ENCODE measurements at places on chromosomes 7 and 10.

DNA sequence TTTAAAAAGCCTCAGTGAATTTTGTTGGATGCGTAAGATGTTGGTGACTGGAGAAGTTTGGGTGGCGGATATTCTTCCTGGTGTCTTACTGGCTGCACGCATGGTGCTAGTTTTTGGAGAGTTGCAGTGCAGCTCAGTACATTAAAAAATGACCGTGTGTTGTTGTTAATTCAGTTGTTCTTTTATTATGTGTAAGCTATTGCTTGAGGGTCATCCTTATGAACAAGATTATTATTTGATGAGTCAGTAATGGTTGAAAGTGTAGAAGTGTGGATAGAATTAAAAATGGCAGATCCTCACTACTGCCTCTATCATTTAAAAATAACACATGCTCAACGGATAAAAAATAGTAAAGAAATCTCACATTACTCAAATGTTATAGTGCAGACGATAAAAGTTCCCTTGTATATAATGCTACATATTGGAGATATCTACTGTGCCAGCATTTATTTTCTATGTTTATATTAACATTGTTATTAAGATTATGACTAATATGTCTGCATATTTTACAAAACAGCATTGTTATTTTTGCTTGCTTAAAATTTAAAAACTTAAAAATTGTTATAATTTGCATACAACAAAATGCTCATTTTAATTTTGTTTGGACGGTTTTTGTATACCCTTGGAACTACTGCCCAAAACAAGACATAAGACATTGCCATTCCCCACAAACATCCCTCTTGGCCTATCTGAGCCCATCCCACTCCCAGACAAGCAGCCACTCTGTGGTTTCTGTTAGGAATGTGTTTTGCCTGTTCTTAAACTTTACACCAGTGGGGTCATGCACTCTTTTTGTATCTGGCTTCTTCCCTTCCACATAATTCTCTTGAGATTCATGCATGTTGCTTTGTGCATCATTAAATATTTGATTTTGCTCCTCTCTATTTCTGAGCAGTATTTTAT lies 142.0 kb downstream of the DOCK1 start:
- no peak for DNase-seq

DNA sequence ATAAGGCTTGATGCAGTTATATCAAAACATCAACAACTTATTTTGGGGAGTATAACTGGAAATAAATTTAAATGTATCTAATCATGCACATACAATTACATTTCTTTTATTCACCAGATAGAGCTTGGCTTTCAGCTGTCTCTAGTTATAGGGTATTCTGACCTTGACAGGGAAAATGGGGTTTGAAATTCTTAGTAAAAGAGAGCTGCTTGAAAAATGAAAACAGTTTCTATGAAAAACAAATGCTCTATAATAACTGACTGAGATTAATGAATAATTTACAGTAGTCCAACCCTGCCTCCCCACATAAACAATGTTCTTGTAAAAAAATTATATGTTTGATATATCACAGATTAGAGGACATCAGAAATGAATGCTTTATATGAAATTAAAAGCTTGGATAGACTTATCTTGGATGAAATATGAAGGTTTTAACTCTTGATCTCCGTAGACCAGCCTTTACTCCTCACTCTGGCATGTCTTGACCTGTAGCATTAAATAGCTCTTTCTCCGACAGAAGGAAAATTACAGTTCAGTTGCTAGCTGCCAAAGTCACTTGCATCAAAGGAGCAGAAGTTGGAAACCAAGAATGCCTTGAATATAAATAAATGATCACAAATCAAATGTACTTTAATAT lies 32.1 kb downstream of the VWC2 start:
- no peak for DNase-seq

GRCh38 chr10:124601431-124602120 lies 140.0 kb downstream of the LHPP start:
- DNase-seq, result no peak

DNA sequence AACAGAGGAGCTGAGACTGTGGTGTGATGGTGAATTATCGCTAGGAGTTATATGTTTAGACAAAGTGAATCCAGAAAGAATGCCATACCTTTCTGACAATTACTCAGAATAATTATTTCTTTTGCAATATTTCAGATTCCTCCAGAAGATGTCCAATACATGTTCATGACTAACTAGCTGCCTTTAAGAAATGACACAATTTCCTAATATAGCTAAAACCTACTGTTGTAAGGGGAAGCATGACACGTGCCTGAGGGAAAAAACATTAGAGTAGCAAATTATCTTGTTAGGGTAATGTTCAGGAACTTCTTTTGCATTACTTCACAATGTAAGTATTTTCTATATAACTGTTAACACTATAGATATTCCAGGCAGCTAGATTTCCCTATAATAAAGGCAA lies 150.3 kb downstream of the COL28A1 start:
- no peak for DNase-seq

- DNase-seq, result peak; percentile 24
Observed at GRCh38 chr10:13347043-13347499, 1.0 kb downstream of the SEPHS1 start.

GRCh38 chr7:33736521-33737221 lies 168.7 kb upstream of the BMPER start:
- DNase-seq, result no peak

- DNase-seq, result no peak
Observed at GRCh38 chr7:133102276-133103060, 20.6 kb upstream of the CHCHD3 start.

- DNase-seq, result no peak
Observed at GRCh38 chr10:111481261-111481826, 404.5 kb downstream of the ADRA2A start.

DNA sequence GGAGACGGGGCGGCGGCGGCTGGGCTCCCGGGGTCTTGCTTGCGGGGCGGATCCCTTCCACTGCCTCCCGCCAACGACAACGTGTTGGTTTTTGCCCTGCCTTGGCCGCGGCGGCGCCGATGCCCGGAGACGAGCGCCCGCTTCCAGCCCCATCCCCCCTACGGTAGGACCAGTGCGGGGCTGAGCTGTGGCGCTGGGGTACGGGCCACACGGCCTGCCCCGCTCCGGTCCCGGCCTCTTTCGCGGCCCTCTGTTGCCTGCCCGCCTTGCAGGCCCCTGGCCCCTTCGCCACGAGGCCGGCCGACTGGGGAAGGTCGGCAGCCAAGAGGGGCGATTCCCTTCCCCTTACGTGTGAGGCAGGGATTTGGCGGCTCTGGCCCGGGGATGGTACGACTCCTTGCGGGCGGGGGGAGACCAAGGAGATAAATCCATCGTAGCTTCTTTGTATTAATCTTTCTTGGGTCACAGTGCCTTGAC lies 488 bp downstream of the EIF4H start:
- no peak for DNase-seq

GRCh38 chr10:4810092-4810491 lies 15.9 kb upstream of the AKR1E2 start:
- no peak for DNase-seq

GRCh38 chr7:132393789-132394261 lies 182.4 kb downstream of the PLXNA4 start:
- DNase-seq, result peak; percentile 42

DNA sequence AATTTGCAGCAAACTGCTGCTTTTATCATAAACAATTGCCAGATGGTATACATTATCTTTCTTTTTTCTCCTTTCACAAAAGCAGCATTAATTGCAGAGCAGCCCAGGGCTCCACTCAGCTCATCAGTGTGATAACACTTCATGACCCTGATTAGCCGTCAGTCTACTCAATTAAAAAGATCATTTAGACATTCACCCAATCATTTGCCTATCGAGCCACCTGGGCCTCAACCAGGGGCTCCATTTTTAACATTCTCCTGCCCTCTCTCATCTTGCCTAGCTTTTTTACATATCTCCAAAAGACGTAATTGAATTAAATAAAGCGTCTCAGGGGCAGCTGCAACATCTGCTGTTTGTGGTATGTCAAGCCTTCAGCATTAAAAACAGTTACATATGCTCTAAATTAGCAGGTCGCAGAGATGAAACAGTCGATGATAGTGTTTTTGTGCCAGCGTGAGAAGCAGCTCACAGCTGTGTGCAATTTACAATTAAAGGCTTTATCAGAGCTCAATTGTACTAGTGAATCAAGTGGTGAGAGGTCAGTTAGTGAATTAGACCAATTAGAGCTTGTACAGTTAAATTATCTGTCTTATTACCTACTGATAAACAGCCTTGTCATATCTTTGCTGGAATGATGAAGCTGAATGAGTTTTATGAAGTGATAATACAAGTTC lies 522.5 kb downstream of the ETV1 start:
- peak; percentile 30 for DNase-seq

GRCh38 chr7:114085592-114086501 lies 167.0 kb upstream of the PPP1R3A start:
- peak; percentile 71 for DNase-seq

DNA sequence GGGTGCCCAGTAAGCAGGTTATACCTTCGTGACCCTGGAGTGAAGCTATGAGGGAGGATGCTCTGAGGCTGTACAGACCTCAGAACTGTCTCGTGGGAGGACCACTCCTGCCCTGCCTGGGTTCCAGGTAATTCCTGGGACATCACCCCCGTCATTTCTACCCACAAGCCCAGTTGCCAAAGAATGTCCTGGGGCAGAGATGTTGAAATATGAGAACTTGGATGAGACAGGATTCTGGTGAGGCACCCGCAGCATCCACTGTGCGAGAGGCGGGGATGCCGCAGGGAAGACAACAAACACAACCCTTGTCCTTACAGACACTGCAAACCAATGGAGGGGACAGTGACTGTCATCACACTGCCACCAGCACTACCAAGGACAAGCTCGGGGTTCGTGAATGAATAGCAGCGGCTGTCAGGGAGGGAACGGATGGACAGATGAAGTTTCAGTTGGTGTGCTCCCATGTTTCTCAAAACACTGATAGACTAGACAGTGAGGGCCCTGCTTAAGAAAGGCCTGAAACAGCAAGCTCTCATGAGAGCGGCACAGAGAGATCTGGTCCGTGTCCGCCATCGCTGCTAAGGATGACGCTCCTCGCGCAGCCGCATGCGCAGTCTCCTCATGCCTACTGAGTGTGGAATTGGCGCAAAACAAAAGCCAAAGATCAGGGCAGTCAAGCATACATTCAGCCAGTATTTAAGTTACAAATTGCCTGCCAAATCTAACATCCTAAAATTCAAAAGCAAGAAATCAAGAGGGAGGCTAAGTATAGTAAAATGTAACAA lies 82.0 kb upstream of the RHEB start:
- DNase-seq, result no peak

DNA sequence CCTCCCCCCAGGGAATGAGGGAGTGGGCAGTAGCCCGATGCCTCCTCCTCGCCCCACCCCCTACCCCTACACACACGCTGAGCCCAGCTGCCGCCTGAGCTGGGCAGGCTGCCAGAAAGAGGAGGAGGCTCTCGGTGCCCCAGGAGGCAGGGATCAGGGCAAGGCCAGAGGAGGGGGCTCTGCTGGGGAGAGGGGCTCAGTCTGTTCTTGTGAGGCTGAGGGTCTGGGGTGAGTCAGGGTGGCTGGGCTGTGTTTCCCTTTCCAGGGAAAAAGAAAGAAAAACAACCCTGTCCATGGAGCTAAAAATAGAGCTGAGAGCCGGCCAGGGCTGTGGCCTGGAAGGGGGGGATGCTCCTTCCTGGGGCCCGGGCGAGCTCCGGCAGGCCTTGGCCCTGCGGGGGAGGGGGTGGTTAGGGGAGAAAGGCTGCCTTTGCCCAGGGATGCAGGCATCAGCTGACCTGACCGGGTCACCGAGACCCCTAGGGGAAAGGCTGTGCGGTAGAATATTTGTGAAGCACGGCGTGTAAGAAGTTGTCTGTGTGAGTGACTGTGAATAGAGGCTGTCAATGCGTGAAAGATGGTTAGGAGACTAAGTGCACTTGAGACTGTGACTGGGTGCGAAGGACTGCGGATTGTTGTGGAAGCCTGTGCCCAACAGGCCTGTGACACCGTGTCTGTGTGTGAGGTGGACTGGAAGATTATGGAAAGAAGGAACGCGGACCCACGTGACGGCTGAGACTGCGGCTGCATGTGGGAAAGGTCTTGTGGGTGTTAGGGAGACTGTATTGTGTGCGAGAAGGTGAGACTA lies 1.2 kb upstream of the LZTS2 start:
- peak; percentile 97 for DNase-seq

DNA sequence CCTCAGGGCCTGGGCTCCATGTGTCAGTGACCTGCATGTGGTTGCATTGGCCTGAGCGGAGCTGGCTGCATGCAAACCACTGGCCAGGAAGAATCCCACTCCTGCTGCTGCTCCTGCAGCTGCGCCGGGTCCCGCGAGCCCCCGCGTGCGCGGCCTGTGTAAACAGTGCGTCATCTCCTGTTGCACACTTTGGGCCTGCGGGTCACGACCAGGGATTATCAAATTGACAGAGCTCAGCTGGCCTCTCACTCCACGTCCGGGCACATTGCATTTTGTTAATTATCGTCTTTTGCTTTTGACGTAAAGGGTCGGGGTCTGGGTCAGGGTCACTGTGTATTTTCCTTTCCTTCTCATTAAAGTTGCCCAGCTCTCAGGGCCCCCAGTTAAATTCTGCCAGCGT lies 132.6 kb downstream of the RGS10 start:
- no peak for DNase-seq

DNA sequence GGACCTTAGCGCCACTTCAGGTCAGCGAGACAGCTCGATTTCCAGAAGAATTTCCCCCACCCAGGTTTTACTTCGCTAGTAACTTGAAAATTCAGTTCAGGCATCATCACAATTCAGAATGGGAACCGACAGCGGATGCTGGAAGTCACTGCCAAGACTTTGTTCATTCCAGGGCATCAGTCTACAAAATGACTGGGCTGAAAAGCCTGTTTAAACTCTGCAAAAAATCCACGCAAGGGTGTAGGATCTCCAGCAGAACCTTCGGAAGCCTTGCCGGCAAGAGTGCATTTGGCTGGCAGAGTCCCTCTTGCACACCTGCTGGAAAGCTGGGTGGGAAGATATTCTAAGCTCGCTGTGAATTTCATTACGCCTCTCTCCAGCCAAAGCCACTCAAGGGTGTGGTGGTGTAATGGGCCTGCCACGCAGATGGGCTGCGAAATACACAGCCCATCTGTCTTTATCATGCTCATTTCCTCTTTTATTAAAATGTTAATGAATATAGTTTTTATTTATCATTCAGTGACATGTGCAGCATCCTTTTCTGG lies 672.0 kb upstream of the FOXK1 start:
- DNase-seq, result no peak

- no peak for DNase-seq
Observed at GRCh38 chr10:123999261-123999660, 94.1 kb downstream of the CHST15 start.

- no peak for DNase-seq
Observed at GRCh38 chr10:12807096-12807755, 194.3 kb downstream of the CCDC3 start.

GRCh38 chr10:81838950-81839349 lies 36.0 kb upstream of the NRG3 start:
- peak; percentile 7 for DNase-seq

DNA sequence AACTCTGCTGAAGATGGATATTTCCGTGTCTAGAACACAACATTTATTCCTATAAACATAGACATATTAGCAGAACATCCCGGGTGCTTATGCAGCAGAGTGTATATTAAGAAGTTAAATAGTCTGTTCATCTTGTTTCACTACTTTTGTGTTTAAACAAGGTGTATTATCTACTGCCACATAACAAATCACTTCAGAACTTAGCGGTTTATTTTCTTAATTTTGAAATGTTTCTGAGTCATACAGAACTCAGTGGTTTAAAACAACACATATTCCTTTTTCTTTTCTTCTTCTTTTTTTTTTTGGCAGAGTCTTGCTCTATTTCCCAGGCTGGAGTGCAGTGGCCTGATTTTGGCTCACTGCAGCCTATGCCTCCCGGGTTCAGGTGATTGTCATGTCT lies 25.8 kb downstream of the DENND10 start:
- no peak for DNase-seq
